ENCODE measurements at places on chromosomes 6 and 20.
A peak's percentile ranks its signal among the peaks of the same experiment; 100 is the strongest.

DNA sequence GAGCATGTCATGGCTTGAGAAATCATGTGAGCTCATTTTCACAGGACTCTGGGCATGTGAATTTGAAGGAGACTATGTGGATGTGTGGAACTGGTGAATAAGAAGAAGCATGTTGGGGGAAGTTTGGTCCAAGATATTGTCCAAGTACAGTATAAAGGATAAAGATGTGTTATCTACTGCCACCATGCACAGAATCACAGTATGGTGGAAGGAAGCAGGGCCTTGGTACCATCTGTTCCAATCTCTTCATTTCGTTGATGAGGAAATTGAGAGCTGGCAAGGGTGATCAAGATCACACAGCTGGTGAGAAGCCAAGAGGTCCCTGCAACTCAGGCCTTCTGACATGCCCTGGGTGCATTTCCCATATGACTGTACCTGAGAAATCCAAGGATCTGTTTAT is 31.5 kb upstream of the RIPOR2 start:
- no peak for DNase-seq

GRCh38 chr6:25042036-25042521 is 106.3 kb upstream of the RIPOR2 start:
- no peak for DNase-seq

- no peak for DNase-seq
Measured at GRCh38 chr6:15893556-15894253, 230.9 kb upstream of the DTNBP1 start.

DNA sequence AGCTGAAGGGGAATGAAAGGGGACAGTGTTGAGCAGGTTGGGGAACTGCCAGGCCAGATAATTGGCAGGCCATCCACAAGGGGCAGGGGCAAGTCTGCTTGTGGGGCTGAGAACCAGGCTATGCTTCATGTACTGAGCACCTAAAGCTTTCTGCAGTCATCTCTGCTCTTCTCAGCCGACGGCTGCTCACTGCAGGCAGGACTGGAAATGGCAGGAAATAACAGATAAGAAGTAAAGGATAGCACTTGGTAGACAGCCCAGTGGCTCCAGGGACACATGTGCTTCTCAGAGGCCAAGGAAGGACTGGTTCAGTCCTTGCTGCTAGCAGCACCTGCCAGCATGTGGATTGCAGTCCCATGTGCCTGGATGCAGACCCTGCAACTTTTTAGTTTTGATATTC is 89.8 kb downstream of the CD164 start:
- DNase-seq, result no peak

DNA sequence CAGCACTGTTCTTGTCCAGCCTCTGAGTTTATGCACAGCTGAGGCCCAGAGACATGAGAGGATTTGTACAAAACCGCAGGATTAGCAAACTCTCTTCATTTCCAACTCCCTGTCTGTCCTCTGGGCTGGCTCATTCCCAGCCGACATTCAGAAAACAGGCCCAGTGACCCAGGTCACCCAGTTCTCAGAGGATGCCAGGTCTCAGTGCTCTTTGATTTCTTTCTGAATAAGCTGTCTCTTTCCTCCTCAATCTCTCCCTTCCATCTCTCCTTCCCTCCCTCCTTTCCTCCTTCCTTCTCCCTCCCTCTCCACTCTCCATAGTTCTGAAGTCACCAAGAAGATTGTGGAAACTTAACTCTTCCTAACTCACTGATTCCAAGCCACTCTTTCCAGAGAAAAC is 372.7 kb upstream of the SULF2 start:
- DNase-seq, result no peak

DNA sequence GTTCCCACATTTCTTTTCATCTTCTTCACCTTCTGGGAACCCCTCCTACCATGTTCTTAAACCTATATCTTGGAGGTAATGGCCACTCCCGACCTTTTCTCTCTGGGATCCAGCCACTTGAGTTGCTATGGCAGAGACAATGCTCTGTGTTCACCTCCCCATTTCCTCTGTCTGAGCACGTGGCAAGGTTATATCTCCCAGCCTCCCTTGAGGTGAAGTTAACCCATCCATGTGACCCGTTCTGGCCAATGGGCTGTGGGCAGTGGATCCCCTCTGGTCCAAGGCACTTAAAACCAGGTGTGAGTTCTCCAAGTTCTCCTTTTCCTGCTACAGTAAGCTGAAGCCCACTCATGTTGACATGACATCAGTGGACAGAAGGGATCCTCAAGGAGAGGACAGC is 261.4 kb downstream of the LRFN2 start:
- DNase-seq, result no peak

DNA sequence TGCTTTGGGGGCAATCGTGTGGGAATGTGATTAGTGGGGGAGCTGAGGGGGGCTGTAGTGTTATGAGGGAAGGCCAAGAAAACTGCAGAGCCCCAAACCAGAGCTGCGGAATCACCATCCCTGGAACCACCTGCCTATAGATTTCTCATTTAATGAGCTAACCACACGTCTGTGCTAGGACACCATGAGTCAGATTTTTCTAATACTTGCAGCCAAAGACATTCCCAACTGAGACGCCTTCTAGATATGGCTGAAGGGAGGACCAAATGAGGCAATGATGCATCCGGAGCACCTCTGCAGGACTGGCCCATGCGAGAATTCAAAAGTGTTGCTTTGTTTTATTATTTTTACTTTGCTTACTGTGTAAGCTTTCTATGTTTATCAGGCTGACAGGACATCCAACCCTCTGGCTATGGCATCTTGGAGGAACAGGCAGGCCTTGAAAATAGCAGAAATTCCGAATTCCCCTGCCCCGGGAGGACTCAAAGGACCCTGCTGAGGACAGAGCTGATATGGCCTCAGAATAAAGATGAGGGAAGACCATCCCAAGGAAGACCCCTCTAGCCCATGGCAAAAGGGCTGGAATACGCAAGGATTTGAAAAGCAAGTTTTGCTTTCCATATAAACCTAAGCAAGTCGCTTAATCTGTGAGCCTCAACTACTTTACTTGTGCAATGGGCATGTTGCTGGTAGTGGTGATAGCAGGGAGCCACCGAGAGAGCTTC is 3.1 kb upstream of the PTGIS start:
- DNase-seq, result no peak

DNA sequence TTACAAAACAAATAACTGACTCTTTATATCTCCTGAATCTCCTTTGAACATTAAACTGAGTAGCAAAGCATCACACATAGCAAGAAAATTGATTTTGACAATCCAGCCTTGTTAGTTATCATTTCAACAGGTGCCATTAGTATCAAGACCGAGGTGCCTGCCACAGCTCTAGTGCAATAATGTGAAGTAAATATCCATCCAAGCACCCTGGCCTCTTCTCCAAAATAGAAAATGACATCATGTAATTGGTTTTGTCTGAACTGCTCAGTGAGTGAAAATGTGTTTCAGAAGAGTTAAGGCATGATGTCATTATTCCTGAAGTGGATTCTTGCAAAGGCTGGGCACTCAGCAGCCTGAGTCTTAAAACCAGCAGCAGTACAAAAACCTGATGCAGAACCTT is 341.4 kb downstream of the PLCB1 start:
- peak; percentile 3 for DNase-seq

DNA sequence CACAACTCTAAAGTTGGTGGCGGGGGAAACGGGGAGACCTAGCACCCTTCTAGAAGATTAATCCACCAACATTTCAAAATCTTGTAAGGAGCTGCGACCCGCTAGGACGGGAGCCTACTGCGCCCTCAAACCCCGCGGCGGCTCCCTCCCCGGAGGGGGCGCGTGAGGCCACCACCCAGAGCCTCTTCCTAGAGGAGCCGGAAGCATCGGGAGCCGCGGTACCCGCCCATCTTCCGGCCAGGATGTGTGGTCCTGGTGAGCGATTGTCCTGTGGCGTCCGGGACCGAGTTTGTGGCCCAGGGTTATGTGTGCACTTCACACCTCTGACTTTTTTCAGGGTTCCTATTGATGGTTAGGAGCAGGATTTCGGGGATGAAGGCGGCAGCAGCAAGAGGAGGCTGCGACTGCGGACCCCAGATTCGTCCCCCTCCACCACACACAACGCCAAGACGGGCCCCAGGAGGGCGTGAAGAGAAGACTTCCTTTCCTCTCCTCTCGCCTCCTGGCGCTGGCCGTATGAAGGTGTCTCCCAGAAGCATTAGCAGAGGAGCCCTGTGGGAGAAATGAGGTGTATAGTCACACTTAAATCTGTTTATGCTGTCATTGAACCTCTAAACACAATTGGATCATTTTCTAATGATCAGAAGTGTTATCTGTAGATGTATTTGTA is 10.7 kb downstream of the ZNF165 start:
- DNase-seq, result no peak

GRCh38 chr6:36428911-36429310 is 13.7 kb downstream of the PXT1 start:
- no peak for DNase-seq

- DNase-seq, result no peak
Measured at GRCh38 chr6:87914637-87915395, 132.8 kb upstream of the SPACA1 start.

- no peak for DNase-seq
Measured at GRCh38 chr20:63831646-63831992, 555 bp upstream of the ZBTB46 start.

- DNase-seq, result no peak
Measured at GRCh38 chr20:62665826-62666735, 23.8 kb downstream of the SLCO4A1 start.

DNA sequence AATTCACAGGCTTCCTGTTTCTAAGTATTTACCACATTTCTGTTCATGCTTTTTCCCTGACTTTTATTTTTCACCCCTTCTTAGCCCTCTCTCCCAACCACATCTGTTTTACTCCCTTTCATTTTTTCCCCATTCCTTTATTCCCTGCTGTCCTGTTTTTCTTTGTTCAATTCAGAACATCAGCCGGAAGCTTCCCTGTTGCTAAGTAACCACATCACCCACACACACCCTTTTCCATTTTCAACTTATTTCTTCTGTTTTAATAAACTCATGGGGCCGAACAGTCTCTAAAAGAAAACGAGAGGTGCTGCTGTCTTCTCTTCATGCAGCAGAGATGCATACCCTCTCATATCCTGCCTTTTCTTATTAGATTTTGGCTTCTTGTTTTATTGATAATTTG is 53.5 kb upstream of the CEP85L start:
- no peak for DNase-seq

DNA sequence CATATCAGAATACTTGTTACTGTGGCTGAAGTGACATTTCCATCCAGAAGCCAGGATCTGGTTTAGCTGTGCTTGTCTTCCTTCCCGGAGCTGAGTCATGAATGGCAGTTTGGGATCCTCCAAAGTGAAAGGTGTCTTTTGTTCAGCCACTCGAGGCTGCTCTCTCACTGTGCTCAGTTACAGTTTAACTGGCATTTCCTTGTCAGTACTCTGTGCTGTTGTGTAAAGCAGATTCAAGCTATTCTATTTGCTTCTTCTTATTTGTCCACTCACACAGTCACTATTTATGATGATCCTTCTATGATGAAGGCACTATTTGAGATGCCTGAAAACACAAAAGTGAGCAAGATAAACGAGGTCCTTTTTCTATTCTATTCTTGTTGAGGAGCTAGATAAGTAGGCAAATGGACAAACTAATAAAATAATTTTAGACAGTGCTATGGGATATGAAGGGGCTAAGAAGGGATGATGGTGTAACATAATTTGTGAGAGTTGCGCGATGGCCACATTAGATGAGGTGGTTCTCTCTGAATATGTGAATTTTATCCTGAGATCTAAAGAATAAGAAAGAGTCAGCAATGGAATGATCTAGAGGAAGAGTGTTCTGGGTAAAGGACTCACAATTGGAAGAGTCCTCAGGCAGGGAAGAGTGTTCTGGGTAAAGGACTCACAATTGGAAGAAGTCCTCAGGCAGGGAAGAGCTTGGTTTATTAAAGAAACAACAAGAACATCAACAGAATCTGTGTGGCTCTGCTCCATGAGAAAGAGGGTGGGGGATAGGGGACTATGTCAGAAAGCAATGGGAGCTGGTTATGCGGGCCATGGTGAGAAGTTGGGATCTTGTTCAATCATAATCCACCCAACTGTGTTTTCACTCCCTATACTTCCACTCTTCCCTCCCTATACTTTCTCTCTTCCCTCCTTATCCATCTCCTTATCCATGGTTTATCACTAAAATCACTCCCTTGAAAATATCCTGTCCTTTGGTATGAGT is 40.1 kb downstream of the CYP24A1 start:
- DNase-seq, result no peak

- no peak for DNase-seq
Measured at GRCh38 chr6:105051941-105052471, 95.1 kb downstream of the LIN28B start.

- no peak for DNase-seq
Measured at GRCh38 chr6:130037207-130037811, 18.9 kb downstream of the L3MBTL3 start.

DNA sequence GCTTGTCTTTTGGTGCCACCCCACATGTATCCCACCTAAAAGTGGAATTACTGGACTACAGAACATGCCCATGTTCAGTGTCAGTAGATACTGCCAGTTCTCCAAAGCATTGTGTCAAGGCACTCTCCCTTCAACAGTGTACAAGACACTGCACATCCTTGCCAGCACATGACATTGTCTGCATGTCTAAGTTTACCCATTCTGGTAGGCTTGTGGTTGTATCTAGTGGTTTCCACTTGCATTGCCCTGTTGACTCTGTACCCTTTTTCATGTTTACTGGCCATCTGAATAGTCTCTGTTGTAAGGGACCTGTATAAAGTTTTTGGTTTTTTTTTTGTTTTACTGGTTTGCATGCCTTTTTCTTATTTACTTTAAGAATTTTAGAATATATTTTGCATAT is 222.4 kb upstream of the CNR1 start:
- DNase-seq, result no peak

DNA sequence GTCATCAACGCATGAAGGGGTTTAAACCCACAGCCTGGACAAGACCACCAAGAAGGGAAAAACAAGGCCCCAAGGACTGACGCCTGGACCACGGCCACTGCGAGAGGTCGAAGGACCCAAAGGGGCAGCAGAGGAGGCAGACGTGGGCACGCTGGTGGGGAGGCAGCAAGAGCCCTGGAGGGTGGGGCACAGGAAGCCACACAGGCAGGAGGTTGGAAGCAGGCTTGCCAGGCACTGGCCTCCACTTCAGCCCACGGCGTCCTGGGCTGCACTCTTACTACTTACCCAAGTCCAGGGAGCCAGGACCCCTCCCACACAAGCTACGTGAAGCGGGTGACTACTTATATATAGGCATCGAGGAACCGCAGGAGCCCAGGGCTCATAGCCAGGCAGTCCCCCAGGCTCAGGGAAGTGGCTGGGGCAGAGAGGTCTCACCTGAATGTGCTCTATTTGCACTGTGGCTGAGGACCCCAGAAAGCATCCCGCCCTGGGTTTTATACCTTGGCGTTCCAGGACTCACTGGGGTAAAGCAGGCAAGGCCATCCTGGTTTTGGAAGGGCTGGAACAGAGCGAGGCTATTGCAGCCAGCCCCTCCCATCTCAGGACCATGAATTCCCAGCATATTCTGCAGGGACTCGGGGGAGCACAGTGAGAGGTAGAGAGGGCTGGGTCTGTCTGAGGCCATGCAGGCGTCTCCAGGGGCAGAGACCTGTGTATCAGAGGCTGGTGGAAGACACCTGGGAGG is 113.8 kb upstream of the AFDN start:
- no peak for DNase-seq

DNA sequence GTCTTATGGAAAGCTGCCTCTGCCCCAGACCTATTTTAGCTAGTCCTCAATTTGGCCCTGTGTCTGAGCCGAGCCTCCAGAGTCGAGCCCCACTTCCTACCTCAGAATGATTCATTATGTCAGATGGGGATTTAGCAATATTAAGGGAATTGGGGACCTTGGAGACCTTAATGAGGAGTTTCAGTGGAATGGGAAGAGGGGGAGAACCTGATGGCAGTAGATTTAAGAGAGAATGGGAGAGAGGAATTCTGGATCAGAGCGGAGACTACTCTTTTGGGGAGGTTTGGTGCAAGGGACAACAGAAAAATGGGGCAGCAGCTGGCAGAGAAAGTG is 63.5 kb downstream of the EFHC1 start:
- DNase-seq, result no peak
